Lower lobe of right lung (tissue), 2 donors: ENCODE measurements at places on chromosomes 1 and 21. TPM values are rescaled to one million over a fixed set of nuclear protein-coding genes. Genes with fewer than 3 reads are reported as not detected.

GRCh38 chr1:162674034-162674608 is 41.9 kb downstream of the DDR2 start:
- DNase-seq = no peak
- H3K27ac ChIP-seq = no peak overlapping the region
- H3K27me3 ChIP-seq = no peaks in the 10 kb centered on the region
- peaks cover 13% of the 10 kb centered on the region for H3K4me1 ChIP-seq

- no peaks in the 10 kb centered on the region for H3K4me1 ChIP-seq
- H3K36me3 ChIP-seq = no peaks in the 10 kb centered on the region
- peaks cover 8% of the 10 kb centered on the region for H3K27me3 ChIP-seq
Observed at GRCh38 chr1:180265871-180266270, 35.8 kb downstream of the LHX4 start.

DNA sequence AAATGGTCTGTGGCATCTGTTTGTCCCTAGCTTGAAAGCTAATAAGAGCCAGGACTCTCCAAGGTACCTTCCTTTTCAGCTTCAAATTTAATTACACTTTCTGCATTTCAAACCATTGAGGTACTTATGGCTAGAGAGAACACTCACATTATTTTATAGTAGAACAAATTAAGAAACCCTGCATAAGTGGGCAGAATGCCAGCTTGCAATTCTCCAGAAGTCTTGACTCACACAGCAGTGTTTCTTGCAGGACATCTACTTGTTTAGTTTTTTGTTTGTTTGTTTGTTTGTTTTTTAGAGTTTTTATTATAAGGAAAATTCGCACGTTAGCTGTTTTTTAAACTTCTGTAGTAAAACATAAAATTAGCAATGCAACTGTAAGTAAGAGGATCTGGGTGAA is 397.2 kb downstream of the NEGR1 start:
- no peak for DNase-seq
- no peaks in the 10 kb centered on the region for H3K4me1 ChIP-seq
- no peak overlapping the region for H3K4me3 ChIP-seq
- no peak overlapping the region for H3K27ac ChIP-seq
- no peaks in the 10 kb centered on the region for H3K36me3 ChIP-seq

- H3K36me3 ChIP-seq = no peaks in the 10 kb centered on the region
- DNase-seq = no peak
- no peaks in the 10 kb centered on the region for H3K27me3 ChIP-seq
- no peak overlapping the region for H3K4me3 ChIP-seq
- H3K4me1 ChIP-seq = no peaks in the 10 kb centered on the region
Observed at GRCh38 chr1:95049935-95050334, 22.8 kb downstream of the ALG14 start.

DNA sequence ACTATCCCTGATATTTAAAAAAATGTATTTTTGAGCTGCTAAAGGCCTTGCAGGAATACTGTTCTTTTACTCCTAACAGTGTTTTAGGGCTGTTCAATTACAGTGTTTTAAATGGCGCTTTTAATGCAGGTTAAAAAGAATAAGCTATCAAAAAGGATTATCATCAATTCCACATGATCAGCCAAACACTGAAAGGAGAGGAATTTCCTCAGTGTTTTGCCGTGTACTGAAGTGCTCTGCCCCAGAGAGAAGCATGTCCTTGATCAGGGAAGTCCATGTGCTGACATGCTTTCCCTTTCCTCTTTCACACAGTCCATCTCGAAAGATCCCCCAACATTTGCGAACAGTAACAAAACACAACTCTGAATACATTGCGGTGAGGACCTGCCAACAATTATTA is 3.3 kb downstream of the CFAP298 start:
- no peak overlapping the region for H3K4me3 ChIP-seq
- H3K27ac ChIP-seq = no peak overlapping the region
- peaks cover 60% of the 10 kb centered on the region for H3K36me3 ChIP-seq
- H3K27me3 ChIP-seq = no peaks in the 10 kb centered on the region

Gene C8B
- 1.2 TPM for total RNA-seq
